ENCODE measurements at places on chromosomes 3 and 15. TPM values are rescaled to one million over a fixed set of nuclear protein-coding genes. Genes with fewer than 3 reads are reported as not detected.

The POTEB gene
- total RNA-seq, result not detected

The SHISA5 gene
- total RNA-seq, result 166 TPM

GRCh38 chr3:23246651-23247050 is 43.5 kb downstream of the UBE2E2 start:
- DNase-seq, result no peak

DNA sequence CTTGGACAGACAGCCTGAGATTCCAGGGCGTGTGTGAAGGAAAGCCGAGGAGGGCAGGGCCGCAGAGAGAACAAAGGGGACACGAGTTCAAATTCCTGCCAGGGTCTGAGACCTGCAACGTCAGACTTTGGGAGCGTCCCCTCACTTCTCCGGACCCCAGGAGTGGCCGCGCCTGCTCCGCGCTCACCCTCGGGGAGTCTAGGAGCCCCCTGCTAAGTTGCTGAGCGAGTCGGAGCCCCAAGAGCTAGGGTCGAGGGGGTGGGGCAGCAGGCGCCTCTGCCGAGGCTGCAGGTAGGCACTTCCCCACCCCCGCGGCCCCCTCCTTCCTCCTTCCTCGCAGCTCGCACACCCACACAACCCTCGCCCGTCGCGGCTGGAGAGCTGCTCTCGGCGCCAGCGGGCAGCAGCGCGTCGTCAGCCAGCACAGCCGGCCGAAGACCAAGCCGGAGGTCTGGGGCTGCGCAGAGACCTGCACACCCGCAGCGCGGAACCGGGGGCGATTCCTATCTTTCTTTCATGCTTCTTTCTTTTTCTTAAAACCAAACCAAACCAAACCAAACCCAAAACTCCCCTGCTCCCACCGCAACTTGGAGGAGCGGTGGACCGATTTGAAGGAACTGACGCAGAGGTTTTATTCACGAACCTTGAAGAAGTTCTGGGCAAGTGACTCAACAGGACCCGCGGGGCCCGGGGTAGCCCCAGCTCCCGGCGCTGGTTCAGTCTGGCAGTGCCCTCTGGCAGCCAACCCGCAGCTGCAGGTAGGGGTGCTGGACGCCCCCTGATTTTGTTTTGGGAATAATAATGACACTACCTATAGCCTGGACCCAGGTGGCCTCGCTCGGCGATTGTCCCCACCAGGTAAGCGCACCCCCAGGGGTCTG is at the start of gene ANKRD34C:
ANKRD34C (plus strand) TSS at position 352 of the 881 bp plus-strand sequence. CDS start 10,563 bp downstream, outside the sequence.
- DNase-seq, result peak; percentile 63

The TMOD3 gene
- 26.1 TPM for total RNA-seq

GRCh38 chr3:188176476-188176875 is 22.5 kb downstream of the LPP start:
- DNase-seq, result no peak

- DNase-seq, result peak; percentile 40
These were observed 473 bp downstream of the FHIT start for GRCh38 chr3:61250784-61251173.

- no peak for DNase-seq
These were observed 680.8 kb downstream of the GBE1 start for GRCh38 chr3:81080608-81081007.

- DNase-seq, result no peak
These were observed 165.3 kb downstream of the AKAP13 start for GRCh38 chr15:85545752-85546151.

GRCh38 chr3:5184499-5184898 is 3.0 kb upstream of the EDEM1 start:
- DNase-seq, result no peak

The NRROS gene
- total RNA-seq, result 5.9 TPM

The GOLGA6L10 gene
- total RNA-seq, result not detected

The MIX23 gene
- total RNA-seq, result 57.7 TPM

- DNase-seq, result no peak
These were observed 16.1 kb downstream of the LEO1 start for GRCh38 chr15:51955504-51955903.

DNA sequence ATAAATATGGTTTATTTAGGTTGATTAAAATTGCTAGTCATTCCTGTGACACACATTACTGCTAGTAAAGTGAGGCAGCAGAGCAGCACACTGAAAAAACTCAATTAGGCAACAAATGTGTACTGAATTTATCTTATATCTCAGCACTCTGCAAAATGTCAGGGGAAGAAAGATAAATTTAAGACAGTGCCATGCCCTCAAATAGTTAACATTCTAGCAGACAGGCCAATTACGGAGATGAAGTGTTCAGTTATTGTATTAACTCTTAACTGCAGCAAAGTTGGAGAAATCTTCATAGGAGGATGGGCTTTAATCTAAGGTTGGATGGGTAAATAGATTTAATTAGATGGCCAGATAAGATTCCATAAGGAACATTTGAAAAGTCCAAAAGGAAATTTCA is 127.9 kb downstream of the PCCB start:
- no peak for DNase-seq

GRCh38 chr3:133441867-133442270 is 42.0 kb downstream of the BFSP2 start:
- no peak for DNase-seq

GRCh38 chr3:171831936-171832335 is 11.2 kb upstream of the TMEM212 start:
- no peak for DNase-seq

GRCh38 chr3:117793622-117794265 is 1084.2 kb downstream of the TUSC7 start:
- DNase-seq, result peak; percentile 30

DNA sequence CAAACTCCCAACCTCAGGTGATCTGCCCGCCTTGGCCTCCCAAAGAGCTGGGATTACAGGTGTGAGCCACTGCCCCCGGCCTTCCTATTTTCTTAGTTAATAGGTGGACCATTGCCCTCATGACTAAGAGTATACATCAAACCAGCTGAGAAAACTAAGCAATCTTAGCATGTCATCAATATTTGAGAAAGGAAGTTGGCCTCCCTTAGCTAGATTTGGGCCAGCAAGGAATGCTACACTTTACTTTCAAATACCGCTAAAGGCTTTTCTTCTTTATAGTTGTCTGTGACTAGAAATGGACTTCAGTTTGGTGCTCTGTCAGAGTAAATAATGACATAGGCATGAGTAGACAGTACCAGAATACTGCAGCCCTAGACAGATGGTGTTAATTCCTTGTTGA is 199.3 kb downstream of the GAP43 start:
- DNase-seq, result no peak

DNA sequence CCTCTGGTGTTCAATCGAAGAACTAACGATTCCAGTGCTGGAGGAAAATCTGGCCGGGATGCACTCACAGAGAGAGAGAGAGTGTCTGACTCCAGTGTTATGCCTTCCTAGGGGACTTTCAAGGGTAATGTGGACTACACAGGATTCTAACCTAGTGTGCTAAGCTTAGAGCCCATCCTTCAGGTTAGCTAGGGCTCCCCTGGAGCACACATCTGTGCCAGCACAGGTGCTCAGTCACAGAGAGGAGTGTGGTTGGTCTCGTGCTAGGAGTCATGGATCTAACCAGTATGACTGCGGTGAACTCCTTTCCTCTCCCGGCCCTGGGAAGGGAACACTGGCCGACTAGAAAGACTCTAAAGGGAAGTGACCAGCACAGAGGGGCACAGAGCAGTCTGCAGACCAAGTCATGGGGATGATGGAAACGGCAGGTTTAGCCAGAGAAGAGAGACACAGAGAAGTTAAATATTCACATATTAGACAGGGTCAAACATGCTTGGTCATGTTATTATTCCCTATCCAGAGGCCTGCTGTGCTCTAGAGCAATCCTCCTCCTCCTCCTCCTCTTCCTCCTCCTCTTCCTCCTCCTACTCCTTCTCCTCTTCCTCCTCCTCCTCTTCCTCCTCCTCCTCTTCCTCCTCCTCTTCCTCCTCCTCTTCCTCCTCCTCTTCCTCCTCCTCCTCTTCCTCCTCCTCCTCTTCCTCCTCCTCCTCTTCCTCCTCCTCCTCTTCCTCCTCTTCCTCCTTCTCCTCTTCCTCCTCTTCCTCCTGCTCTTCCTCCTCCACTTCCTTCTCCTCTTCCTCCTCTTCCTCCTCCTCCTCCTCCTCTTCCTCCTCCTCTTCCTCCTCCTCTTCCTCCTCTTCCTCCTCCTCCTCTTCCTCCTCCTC is 280.3 kb downstream of the XXYLT1 start:
- DNase-seq, result no peak

DNA sequence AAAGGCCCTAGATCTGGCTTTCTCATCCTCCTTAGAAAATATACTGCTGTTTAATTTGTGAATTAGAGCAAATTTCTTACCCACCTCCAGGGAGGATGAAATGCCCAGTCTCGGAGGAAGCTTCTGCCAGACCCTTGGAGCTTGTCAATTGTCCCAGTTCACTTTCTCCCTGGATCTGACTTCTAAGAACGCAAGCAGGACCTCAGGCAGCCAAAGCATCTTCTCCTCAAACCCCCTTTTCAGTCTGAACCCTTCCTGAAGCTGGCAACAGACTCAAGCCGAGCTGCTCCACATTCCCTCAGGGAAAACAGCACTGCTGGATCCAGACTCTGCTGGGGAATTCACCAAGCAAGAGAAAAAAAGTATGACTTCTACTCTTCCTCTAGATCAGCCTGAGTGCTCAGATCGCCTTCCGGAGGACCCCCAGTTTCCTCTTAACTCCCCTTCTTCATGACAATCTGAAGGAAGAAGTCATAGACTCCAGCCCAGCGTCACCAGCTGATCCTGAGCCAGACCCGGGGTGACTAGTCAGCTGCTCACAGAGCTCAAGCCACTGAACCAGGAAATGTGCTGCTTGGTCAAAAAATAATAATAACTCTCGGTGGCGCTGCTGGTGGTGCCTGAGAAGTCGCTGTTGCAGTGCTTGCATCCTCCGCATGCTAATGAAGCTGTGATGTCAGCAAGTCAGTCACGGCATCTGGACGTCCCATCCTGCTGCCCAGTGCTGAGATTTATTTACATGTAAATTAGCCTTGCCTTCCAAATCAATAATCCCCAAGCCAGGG is at the start of gene PRICKLE2:
PRICKLE2 (minus strand) TSS at position 641 of the 785 bp plus-strand sequence. CDS start 26,539 bp downstream, outside the sequence.
- peak; percentile 86 for DNase-seq

- peak; percentile 37 for DNase-seq
These were observed 18.2 kb downstream of the C15orf62 start for GRCh38 chr15:40787991-40788390.

The FBXO40 gene
- 0.23 TPM for total RNA-seq

DNA sequence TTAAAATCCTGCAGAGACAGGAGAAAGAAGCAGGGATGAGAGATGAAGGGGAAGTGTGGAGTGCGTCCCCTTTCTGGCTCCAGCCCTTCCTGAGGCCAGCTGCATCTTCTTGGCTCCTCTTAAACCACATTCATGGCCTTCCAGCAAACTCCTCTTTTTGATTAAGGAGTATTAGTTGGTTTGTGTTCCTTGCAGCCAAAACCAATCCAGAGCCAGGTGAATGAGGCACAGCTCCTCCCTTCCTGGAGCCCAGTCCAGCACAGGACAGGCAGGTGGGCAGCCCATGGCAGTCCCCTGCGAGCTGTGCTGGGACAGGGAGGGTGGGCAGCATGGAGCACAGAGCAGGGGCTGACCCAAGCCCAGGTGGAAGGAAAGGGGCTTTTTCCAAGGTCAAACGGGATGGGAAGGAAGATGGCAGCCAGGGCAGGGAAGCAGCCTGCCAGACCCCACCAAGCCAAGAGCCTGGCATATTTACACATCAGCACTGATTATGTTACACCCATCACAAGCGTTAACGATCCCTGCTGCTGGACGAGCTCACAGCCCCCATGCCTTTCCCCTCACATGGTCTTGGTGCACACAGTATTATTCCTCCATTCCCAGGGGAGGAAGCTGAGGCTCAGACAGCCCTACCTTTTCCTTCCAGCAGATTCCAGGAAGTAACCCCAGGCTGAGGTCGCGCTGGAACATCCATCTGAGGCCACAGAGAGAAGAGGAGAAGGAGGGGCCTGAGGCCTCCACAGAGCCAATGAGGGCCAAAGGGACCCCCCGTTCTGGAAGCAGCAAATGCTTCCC is 175.6 kb downstream of the SMAD6 start:
- DNase-seq, result no peak

GRCh38 chr15:90660195-90660998 is 56.7 kb upstream of the BLM start:
- DNase-seq, result no peak
